Posterior cingulate gyrus (tissue), 11 donors: ENCODE measurements at places on chromosomes 12 and 14.

DNA sequence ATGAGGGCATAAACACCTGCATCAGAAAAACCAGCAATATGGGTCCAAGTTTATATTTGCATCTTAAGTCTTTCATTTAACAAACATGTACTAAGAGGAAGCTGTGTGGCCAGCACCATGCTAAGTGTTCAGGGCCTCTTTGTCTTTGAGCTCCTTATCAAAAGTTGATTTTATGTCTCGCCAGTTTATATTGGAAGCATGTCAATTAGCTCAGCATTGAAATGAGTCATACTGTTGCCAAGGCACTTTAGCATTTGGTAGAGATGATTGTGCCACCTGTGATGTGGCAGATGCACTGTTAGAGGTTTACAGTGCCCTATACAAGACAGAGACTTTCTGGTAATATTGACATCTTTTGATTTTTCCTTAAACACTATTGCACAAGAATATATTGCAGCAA is 68.5 kb downstream of the BHLHE41 start:
- no peak for DNase-seq

DNA sequence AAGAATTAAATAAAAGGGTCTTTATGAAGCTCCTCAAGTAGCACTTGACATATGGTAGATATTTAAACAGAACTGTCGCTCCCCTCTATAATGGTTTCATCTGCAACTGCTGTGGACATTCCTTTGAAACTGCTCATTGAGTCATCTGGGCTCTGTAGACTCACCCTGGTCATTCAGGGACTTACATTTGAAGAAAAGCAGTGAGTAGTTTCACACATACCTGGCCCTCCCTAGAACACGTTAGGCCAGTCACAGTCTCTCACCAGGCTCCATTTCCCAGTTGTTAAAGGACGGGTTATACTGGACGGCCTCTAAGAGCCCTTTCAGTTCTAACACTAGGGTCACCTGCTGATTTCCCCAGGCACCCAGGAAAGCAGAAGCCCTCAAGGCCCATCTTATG is 217.0 kb downstream of the BCL11B start:
- no peak for DNase-seq

- no peak for DNase-seq
Observed at GRCh38 chr12:92968176-92968813, 39.2 kb upstream of the EEA1 start.

- no peak for DNase-seq
Observed at GRCh38 chr14:106083082-106083481, 556.7 kb downstream of the TMEM121 start.

DNA sequence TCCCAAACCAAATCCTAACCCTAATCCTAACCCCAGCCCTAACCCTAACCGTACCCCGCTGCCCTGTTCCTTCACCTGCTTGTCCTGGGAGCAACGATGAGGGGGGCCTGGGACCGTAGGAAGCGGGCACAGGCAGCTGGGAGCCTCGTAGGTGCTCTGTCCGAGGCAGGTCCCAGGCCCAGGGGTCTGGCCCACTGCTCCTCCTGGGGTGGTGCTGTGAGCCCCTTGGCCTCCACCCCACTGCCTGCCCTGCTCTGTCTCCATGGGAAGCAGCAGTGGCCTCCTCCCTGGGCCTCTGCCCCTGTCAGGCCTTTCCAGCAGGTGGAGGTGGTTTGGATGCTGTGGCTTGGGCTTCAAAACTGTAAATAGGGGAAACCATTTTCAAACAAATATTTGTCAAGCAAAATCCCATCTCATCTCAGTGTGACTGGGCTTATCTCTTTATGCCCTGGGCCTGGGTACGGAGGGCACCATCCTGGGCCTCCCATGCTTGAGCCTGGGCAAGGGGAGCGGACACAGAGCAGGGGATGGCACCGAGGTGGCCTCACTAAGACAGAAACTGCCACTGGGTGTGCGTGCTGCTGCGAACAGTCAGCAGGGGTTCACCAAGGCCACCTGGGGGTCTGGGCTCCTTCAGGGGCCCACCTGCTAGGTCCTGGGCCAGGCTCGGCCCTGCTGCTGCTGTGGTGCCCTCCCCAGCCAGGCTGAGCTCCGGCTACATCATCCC is 3.7 kb upstream of the BEGAIN start:
- peak; percentile 61 for DNase-seq

GRCh38 chr14:92475451-92476187 is 38.0 kb upstream of the RIN3 start:
- no peak for DNase-seq

DNA sequence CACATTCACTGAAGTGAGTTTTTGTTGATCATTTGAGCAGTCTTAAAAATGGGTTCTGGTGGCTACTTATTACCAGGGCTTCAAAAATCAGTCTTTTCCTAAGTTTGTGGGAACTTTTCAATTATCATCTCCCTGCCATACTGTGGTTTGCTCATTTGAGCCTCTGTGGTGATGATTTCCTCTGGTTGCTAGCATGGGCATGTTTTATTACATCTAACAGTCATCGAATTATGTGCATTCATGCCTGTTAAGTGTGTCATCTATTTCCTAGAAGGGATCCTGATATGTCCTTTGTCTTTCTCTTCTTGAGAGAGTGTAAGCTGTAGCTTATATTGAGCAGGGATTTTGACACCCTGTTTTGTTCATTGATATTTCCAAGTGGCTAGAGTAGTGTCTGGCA is 116.8 kb downstream of the WIF1 start:
- DNase-seq: no peak

- no peak for DNase-seq
Observed at GRCh38 chr12:28622406-28622805, 432.1 kb downstream of the CCDC91 start.

GRCh38 chr12:80044694-80045046 is 54.7 kb upstream of the OTOGL start:
- no peak for DNase-seq

GRCh38 chr14:24179961-24180796 is 8.3 kb downstream of the REC8 start:
- DNase-seq: no peak

DNA sequence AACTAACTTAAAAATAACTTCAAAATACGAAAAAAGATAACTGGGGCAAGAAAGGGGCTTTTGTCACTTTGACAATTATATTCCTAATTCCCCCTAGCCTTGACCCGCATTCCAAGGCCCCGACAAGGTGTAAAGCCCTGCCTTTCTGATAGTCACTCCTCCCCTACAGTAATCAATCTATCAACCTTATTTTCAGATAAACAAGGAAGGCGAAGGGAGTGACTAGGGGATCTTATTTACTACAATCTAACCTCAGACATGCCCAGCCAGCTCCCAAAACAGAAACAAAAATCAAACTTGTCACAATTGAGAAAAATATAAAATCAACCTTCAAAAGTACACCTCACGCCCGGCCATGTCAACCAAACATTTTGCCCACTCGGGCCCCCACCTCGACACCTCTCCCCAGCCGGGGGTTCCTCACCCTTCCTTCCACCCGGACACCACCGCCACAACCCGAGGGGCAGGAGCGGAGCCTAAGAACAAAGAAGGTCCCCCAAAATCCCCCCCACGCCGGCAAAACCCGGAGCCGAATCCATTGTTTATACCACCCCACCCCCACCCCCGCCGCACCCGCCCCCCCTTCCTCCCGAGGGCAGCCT is 562 bp downstream of the ZFYVE1 start:
- no peak for DNase-seq

DNA sequence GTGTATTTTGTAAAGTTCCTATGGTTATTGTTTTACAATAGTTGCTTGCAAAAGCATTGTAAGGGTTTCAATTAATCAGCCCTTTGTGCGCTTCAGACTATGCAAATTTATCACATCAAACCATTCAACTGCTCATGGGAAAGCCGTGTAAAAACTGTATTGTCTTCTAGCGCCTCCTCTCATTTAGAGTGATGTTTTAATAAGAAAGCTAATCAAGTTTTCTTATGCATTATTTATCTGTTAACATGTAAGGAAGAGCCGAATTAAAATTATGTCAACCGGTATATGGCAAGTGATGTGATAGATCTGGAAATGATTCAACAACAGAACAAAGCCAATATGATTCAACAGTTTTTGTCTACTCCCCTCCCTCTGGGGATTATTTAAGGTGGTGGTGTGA is 92.5 kb upstream of the RFX4 start:
- DNase-seq: no peak

DNA sequence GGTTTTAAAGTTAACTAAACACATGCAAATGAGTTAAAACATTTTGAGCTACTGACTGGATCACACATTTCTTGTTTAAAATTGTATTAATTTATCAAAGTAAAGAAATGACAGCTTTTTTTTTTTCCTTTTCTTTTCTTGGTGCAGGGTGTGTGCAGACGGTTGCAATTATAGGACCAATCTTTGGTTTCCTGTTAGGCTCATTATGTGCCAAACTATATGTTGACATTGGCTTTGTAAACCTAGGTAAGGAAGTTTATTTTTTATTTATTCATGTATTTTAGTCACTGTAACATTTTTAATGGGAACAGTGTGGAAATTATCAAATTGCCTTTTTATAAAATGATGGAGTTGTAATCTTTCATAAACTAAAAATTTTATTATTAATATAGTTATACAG is 21.9 kb downstream of the SLCO1C1 start:
- DNase-seq: no peak

DNA sequence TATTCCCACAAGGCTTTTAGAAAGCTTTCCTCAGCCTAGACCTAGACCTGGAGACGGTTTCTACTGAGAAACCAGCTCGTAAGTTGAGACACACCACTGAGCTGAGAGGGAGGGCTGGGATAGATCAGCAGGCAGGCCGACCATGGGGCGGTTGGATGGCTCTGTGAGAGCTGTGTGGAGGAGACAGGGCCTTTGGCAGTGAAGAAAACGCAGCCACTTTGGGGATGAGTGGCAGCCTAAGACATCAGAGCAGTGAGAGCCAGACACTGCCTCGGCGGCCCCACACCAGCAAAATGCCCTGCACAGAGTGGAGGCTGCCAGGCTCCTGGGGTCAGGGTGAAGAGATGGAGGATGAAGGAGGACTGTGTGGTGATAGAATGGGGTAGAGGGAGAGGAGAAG is 46.0 kb downstream of the CACNA2D4 start:
- no peak for DNase-seq

GRCh38 chr14:102592763-102593060 is 263 bp downstream of the RCOR1 start:
- no peak for DNase-seq

DNA sequence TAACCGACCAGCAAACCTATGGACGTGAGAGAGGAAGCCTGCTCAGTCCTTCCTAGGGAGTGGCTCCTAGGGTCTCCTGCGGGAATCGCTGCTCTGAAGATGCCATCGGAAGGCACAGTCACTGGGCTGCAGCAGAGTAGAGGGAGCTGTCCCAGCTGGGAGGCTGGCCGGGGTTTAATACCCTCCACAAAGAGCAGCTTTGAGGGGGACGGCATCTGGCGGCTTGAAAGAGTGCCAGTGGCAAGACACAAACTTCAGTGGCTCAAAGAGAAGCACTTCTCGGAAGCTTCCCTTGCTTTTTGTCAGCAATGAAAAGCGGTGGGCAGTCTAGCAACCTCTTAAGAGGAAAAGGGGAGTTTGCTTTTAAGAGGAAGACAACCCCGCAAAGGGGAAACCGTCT is 114.6 kb downstream of the TMEM132C start:
- peak; percentile 62 for DNase-seq

DNA sequence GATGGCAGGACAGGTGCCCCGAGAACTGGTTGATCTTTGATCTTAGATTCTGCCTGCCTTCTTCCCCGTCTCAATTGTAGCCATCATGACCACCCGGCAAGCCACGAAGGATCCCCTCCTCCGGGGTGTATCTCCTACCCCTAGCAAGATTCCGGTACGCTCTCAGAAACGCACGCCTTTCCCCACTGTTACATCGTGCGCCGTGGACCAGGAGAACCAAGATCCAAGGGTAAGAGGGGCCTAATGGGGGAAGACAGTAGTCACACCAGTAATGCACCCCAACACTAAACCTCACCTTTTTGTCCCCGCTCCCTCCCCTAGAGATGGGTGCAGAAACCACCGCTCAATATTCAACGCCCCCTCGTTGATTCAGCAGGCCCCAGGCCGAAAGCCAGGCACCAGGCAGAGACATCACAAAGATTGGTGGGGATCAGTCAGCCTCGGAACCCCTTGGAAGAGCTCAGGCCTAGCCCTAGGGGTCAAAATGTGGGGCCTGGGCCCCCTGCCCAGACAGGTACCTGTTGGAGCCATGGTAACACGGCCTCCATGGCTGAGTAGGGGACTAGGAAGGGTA is 556 bp downstream of the TROAP start:
- DNase-seq: no peak

- no peak for DNase-seq
Observed at GRCh38 chr12:89695830-89696229, 12.8 kb downstream of the ATP2B1 start.

- DNase-seq: no peak
Observed at GRCh38 chr12:11958221-11959091, 112.3 kb upstream of the BCL2L14 start.

GRCh38 chr14:32233260-32233659 is 30.2 kb upstream of the RNU6-8 start:
- no peak for DNase-seq

DNA sequence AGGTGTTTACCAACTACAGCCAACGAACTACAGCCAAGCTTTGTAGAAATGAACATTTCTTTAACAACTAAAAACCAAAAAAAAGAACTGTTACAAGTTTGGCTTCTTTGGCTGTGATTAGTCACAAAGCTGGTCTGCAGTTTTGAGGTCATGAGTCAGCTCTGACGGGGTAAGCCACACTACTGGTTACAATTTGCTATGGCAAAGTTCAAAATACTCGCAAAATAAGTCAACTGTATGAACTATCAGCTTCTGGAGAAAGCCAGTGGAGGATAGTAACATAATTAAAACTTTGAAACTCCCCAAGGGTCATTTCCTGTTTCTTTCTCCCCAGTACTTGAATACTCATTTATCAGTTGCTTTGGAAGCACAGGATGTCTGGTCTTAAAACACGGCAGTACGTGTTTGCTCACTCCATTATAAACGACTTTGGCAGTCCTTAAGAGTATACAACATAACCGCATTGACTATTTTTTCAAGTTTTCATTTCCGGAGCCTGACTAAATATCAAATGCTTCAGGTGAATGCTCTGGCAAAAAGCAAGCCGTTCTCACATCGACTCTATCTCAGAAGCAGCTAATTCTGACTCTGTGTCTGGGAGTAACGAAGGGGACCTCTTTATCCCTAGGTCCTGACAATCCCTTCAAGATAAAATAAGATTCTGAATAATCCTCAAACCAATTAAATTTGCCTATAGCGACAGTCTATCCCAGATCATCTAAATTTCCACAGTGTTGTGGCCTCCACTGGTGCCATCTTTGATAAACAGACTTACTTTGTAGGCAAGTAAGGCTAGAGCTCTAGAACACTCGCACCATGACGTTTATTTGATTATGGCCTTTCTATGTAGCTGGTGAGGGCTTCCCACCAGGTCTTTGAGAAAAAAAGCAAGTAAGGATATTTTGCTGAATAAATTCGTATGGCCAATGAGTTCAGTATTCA is 10.6 kb downstream of the PHLDA1 start:
- no peak for DNase-seq

DNA sequence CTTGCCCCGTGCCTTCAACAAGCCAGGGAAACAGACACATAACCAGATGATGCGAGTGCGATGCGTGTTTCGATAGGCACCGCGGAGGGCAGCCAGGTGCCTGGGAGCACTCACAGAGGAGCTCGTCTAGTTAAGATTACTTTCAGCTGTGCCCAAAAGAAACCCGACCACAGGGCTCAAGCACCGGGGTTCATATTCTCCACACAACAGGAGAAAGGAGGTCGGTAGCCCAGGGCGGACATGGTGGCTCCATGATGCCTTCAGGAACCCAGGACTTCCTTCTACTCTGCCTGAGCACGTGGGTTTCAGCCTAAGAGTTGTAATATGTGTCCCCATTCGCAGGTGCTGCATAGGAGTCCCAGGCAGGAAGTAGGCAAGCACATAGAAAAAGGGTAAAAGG is 53.7 kb upstream of the DDX11 start:
- no peak for DNase-seq

- DNase-seq: no peak
Observed at GRCh38 chr14:90649083-90649482, 167.1 kb downstream of the TTC7B start.
